Glutamatergic neuron (in vitro differentiated cells): ENCODE measurements at places on chromosomes 1 and 21. TPM values are rescaled to one million over a fixed set of nuclear protein-coding genes. Genes with fewer than 3 reads are reported as not detected.

- no peaks in the 10 kb centered on the region for H3K4me1 ChIP-seq
- no peak overlapping the region for H3K27ac ChIP-seq
- H3K4me3 ChIP-seq: no peak overlapping the region
- no peaks in the 10 kb centered on the region for H3K36me3 ChIP-seq
Observed at GRCh38 chr1:226135059-226135651, 51.4 kb downstream of the ACBD3 start.

GRCh38 chr1:160451119-160451858, 50.9 kb downstream of the VANGL2 start:
- DNase-seq: no peak
- no peaks in the 10 kb centered on the region for H3K4me1 ChIP-seq
- H3K36me3 ChIP-seq: no peaks in the 10 kb centered on the region
- no peak overlapping the region for H3K4me3 ChIP-seq
- no peak overlapping the region for H3K27ac ChIP-seq

GRCh38 chr1:227318853-227319607, 738 bp upstream of the CDC42BPA start:
- H3K27me3 ChIP-seq: peaks cover 3% of the 10 kb centered on the region
- DNase-seq: peak; percentile 49
- peaks cover 12% of the 10 kb centered on the region for H3K4me1 ChIP-seq
- H3K27ac ChIP-seq: peak overlapping the region; percentile 89

GRCh38 chr1:97190326-97190725, 468.7 kb downstream of the PTBP2 start:
- H3K4me3 ChIP-seq: no peak overlapping the region
- H3K27me3 ChIP-seq: no peaks in the 10 kb centered on the region
- no peaks in the 10 kb centered on the region for H3K4me1 ChIP-seq
- H3K36me3 ChIP-seq: no peaks in the 10 kb centered on the region
- no peak overlapping the region for H3K27ac ChIP-seq

DNA sequence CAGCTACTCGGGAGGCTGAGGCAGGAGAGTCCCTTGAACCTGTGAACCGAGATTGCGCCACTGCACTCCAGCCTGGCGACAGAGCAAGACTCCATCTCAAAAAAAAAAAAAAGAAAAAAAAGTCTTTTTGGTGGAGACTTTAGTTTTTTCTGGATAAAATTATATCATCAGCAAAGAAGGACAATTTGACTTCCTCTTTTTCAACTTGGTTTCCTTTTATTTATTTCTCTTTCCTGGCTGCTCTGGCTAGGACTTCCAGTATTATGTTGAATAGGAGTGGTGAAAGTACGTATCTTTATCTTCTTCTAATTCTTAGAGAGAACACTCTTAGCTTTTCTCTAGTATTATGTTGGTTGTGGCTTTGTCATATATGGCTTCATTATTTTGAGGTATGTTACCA, 130.8 kb downstream of the PCBP3 start:
- H3K27me3 ChIP-seq: no peaks in the 10 kb centered on the region
- no peak for DNase-seq

DNA sequence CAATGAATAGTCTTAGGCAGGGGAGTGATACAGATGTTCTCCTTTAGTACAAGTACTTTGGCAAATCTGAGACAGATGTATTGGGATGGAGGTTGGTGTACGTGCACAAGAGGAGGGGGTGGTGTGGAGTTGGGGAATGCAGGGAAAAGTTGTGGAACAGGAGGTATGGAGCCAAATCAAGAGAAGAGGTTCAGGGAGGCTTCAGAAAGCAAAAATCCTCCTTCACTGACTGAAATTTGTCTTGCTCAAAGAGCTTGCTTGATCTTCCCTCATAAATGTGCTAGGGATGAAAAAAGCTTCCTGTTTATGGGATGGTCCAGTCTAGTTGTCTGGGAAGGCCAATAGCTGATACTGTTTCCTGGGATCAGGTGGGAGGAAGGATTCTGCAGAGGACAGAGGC, 5.8 kb downstream of the RNF19B start:
- H3K27me3 ChIP-seq: peaks cover 5% of the 10 kb centered on the region
- no peak overlapping the region for H3K27ac ChIP-seq
- H3K4me3 ChIP-seq: no peak overlapping the region
- no peak for DNase-seq

The CTSS gene
- 0.81 TPM for total RNA-seq

The ANKRD34A gene
- total RNA-seq: 0.59 TPM

The LCE2C gene
- total RNA-seq: not detected

The SIM2 gene
- 4.8 TPM for total RNA-seq
